Myocyte (in vitro differentiated cells): ENCODE measurements at places on chromosomes 3 and 15. TPM values are rescaled to one million over a fixed set of nuclear protein-coding genes. Genes with fewer than 3 reads are reported as not detected.
A peak's percentile ranks its signal among the peaks of the same experiment; 100 is the strongest.

Gene GABRA5
- total RNA-seq: not detected in 2 replicates

Gene BDH1
- 0.26 and 0.67 TPM in 2 replicates for total RNA-seq

Gene RNF13
- 31.2 and 36.6 TPM in 2 replicates for total RNA-seq

Gene RTP1
- not detected in 2 replicates for total RNA-seq

Gene CCDC33
- not detected in 2 replicates for total RNA-seq

Gene FAM240A
- not detected in 2 replicates for total RNA-seq

Gene FAM43A
- total RNA-seq: 2.2 and 2.9 TPM in 2 replicates

Gene CILP
- total RNA-seq: 0.27 and 0.52 TPM in 2 replicates

GRCh38 chr3:177679568-177680471, 482.5 kb upstream of the TBL1XR1 start:
- DNase-seq: peak; percentile 7

DNA sequence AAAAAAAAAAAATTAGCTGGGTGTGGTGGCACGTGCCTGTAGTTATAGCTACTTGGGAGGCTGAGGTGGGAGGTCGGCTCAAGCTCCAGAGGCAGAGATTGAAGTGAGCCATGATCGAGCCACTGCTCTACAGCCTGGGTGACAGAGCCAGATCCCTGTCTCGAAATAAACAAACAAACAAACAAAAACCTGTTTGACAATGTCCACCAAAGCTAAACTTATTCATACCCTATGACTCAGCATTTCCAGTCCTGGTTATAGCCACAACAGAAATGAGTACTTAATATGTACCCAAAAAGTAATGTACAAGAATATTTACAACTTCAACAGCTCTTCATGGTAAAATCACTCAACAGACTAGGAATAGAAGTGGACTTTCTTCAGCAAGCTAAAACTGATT, 31.1 kb downstream of the SERP1 start:
- peak; percentile 28 for DNase-seq

DNA sequence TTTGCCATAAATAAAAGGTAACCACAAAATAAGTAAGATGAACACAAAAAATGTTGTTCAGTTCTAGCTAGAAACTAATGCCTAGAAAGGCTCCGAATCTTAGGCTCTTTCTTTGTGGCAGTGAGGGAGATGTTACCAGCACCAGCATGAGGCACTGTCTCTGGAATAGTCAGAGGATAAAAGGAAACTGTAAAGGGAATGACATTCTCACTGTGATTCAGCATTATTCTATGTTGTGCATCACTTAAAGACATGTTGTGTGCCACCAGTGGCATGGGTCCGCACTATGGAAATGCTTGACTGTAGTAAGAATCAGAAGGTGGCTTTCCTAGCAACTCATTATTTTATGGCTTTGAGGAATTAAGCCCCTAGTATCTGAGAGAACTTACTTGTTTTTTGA, 70.8 kb downstream of the SEC22A start:
- DNase-seq: peak; percentile 28

GRCh38 chr15:42628761-42629160, 53.4 kb downstream of the STARD9 start:
- no peak for DNase-seq

- DNase-seq: peak; percentile 90
Measured at GRCh38 chr15:50686469-50687301, at the start of gene TRPM7. TRPM7 (minus strand) TSS chr15:50686797; CDS start chr15:50686533, 264 bp downstream.

GRCh38 chr3:195034101-195034500, 236.9 kb downstream of the XXYLT1 start:
- DNase-seq: no peak

- DNase-seq: no peak
Measured at GRCh38 chr15:44735482-44736180, 697 bp upstream of the TRIM69 start.

GRCh38 chr3:134992180-134992579, 197.1 kb downstream of the EPHB1 start:
- no peak for DNase-seq

GRCh38 chr15:52018244-52018643, 775 bp upstream of the MAPK6 start:
- no peak for DNase-seq

GRCh38 chr3:10553591-10554235, 48.3 kb upstream of the ATP2B2 start:
- no peak for DNase-seq

GRCh38 chr3:68876112-68876713, 56.1 kb downstream of the TAFA4 start:
- peak; percentile 70 for DNase-seq

GRCh38 chr3:191894406-191894805, 433.4 kb downstream of the PYDC2 start:
- DNase-seq: no peak

- no peak for DNase-seq
Measured at GRCh38 chr3:12856626-12857025, 15.3 kb upstream of the RPL32 start.

DNA sequence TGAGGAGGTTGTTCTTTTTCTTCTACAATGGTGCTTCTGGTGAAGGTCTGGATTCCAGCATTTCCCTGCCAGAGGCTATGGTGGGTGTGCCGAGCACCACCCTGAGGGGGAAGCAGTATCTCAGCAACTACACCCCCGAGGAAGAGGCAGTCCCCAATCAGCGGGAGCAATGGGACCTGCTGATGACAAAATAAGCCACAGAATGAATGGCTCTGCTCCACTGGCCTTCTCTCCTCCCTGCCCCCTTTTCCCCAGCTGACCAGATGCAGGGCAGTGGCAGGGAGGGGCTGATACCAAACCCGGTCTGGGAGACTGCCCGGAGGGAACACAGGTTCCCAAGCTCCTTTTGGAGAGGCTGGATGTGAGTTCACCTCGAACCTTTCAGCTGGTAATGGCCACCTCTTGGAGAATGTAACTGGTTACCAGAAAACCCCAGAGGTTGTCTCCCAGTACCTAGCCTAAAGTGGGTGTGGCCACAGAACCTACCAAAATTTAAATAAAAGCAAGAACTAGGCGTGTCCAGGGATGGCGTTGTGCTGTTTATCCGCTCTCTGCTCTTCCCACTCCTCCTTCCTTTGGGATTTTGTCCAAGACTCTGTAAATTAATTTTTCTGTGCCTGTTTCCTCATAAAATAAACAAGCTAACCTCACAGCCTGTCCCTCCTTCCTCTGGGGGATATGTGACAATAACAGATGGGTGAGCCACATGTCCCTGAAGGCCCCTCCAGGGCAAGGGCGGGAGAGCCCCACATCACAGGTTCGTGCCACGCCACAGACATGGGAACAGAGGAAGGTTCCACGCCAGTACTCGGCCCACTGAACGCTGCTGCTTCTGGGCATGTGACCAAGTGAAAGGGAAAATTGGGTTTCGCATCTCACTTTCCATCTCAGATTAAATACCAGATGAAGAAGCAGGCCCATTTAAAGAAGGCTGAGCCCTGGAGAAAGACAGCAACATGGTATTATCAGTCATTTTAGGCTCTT, 35.1 kb upstream of the SPTBN5 start:
- no peak for DNase-seq

DNA sequence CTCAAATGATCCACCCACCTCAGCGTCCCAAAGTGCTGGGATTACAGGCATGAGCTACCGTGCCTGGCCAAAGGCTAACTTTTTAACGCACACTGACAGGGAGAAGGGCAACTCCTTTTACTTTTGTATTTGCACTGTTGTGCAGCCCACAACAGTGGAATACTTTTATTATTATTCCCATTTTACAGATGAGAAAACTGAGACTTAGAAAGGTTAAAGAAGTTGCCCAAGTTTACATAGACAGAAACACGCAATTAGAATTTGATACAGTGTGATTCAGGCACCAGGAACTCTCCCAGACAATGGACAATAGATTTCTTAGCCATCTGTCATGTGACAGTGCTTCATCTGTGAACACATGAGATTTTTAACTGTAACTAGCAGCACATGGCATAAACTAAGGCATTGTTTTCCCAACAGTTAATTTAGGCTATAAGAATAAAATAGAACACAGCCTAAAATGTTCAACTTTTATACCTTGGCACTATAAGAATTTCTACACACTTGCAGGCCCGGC, 18.8 kb downstream of the STAG1 start:
- peak; percentile 29 for DNase-seq

DNA sequence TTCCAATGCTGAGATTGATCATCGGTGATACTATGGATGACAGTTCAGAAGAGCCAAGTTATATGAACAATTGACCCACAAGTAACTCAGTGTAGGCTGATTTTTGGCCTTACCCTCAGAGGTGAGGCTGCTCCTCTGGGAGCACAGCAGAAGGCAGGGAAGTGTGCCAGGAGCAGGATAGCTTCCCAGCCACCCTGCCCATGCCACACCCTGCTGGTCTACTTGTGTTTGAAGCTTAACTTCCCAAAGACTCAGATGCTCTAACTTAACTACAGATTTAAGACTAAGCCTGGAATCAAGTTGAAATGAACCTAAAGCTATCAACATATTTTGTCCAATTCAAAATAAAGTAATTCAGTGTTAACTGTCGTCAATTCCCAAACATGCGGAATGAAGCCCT, 77.5 kb downstream of the BOC start:
- peak; percentile 36 for DNase-seq

DNA sequence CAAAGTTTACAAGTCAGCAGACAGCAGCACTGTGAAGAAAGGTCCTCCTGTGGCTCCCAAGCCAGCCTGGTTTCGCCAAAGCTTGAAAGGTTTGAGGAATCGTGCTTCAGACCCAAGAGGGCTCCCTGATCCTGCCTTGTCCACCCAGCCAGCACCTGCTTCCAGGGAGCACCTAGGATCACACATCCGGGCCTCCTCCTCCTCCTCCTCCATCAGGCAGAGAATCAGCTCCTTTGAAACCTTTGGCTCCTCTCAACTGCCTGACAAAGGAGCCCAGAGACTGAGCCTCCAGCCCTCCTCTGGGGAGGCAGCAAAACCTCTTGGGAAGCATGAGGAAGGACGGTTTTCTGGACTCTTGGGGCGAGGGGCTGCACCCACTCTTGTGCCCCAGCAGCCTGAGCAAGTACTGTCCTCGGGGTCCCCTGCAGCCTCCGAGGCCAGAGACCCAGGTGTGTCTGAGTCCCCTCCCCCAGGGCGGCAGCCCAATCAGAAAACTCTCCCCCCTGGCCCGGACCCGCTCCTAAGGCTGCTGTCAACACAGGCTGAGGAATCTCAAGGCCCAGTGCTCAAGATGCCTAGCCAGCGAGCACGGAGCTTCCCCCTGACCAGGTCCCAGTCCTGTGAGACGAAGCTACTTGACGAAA, 24.2 kb downstream of the STARD5 start:
- no peak for DNase-seq

DNA sequence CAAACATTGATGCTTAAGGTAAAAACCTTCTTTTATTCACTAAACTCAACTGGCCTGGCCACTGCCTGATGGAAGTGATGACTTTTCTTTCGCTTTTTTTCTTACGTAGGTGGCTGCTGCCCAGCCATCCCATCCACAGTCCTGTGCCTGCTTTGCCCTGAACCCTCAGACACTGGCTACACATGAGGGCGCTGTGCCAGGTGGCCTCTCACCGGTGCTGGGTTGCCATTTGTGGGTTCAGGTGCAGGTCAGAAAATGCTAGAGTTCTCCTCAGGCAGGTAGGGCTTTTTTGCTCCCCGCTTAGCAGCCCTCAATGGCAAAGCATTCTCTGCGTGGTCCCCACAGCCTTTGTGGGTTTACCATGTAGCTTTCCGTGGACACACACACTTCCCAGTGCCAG, 88.3 kb upstream of the PRR23E start:
- DNase-seq: no peak

DNA sequence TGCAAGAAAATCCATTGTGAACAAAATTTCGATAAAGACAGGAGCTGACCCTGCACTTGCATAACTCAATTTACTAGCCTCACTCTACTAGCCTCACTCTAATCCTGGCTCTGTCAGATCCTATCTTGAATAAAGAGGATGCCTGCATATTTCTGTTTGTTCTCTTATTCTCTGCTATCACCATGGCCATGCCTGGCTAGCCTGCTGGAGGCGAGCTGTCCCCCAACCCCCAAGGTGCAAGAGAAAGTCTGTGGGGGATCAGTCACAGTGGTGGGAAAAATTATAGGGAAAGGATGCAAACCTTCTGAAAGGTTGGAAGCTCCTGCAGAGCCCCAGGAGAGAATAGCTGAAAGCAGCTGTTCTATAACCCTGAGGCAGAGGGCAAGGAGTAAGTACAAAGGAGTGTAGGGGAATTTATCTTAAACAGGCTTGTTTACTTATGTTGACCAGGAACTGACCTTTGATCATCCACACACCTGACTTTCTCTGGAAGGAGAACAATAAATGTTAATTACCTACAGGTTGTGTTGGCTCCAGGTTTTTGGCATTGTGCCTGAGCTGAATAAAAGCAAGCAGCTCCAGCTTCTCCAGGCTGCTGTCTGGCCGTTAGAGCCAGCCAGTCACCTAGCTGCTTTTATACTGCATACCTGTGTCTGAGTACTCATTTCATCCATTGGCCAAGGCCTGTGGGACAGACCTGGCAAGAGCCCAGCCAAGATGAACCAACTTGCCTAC, 137.7 kb upstream of the RASGRP1 start:
- no peak for DNase-seq

DNA sequence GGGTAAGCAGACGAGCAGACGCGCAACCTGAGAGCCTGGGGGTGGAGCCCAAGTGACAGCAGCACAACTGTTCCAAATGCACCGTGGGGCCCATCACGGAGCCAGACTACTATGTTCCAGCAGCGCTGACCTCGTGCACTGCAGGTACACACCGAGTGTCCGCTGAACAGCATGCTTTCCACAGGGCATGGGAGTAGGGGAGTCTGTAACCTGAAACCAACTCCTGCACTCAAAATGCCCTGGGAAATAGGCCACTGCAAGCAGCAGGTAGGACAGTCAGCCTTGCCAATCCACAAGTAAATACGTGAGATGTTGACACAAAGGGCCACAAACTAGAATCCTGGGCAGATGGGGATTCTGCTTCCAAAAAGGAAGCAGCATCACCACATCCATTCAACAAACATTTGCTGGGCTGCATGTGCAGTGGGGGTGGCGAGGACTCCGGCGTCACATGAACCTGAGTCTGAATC, 73.9 kb downstream of the TBC1D2B start:
- peak; percentile 77 for DNase-seq

GRCh38 chr3:196003611-196004010, 78.3 kb downstream of the TFRC start:
- no peak for DNase-seq

- peak; percentile 63 for DNase-seq
Measured at GRCh38 chr3:123559040-123559861, 25.6 kb downstream of the HACD2 start.

DNA sequence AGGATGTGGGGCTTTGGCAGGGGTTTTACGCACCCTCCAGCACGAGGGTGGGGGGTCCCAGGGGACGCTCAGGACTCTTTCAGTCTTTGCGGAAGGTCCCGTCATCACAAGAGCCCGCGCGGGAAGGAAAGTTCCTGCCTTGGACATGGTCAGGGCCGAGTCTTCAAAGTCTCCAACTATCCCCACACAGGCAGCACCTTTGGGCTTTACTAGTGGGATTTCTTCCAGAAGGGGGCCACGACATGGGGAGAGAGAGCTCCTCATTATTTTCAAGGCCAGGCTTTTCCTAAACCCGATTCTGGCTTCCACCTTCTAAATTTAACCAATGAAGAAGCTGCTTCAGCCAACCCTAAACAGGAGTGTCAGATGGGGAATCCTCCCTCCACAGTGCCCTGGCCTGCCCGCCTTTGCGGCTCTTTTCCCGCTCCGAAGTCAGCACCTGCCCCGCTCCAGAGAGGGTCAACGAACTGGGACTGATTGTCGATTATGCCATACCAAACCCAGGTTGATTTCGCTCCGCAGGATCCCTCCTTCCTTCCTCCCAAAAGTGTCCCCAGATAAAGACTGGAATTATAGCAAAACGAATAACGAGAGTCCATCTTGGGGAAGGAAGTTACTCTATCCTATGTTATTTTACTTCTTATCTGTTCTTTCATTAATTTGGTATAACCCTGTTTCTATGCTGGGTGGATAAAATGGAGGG, 11.0 kb downstream of the SHOX2 start:
- DNase-seq: no peak
